Myometrial cell (primary cell): ENCODE measurements at places on chromosomes 7 and 10. TPM values are rescaled to one million over a fixed set of nuclear protein-coding genes. Genes with fewer than 3 reads are reported as not detected.

FLNC gene
- total RNA-seq, result 263 and 274 TPM in 2 replicates

CLRN3 gene
- not detected in 2 replicates for total RNA-seq

OR2A1 gene
- not detected in 2 replicates for total RNA-seq

OPN1SW gene
- not detected in 2 replicates for total RNA-seq

NUTM2A gene
- not detected in 2 replicates for total RNA-seq

ASB13 gene
- total RNA-seq, result 9.0 and 11.0 TPM in 2 replicates

IRF5 gene
- 0.18 TPM in 1 of 2 replicates, not detected in the other for total RNA-seq

ASNS gene
- 114 and 122 TPM in 2 replicates for total RNA-seq

PNLIPRP2 gene
- total RNA-seq, result not detected in 2 replicates

PKD1L1 gene
- total RNA-seq, result 0.18 TPM in 1 of 2 replicates, not detected in the other

SPDYE16 gene
- total RNA-seq, result not detected in 2 replicates

LIPN gene
- not detected in 2 replicates for total RNA-seq

CHAT gene
- not detected in 2 replicates for total RNA-seq

SLC13A1 gene
- total RNA-seq, result not detected in 2 replicates

ANKRD30A gene
- not detected in 2 replicates for total RNA-seq

TRPV5 gene
- not detected in 2 replicates for total RNA-seq

CNPY1 gene
- not detected in 2 replicates for total RNA-seq

ZYX gene
- 201 and 204 TPM in 2 replicates for total RNA-seq

C10orf105 gene
- total RNA-seq, result not detected in 2 replicates

SPDYE1 gene
- not detected in 2 replicates for total RNA-seq

IL15RA gene
- 11.9 and 15.6 TPM in 2 replicates for total RNA-seq

VWA2 gene
- not detected in 2 replicates for total RNA-seq

STK32C gene
- 4.6 and 9.0 TPM in 2 replicates for total RNA-seq

FZD8 gene
- 1.8 and 2.0 TPM in 2 replicates for total RNA-seq

AIFM2 gene
- 6.6 and 8.2 TPM in 2 replicates for total RNA-seq

CPA1 gene
- total RNA-seq, result not detected in 2 replicates

PON3 gene
- not detected in 2 replicates for total RNA-seq

CDHR3 gene
- 3.7 and 4.0 TPM in 2 replicates for total RNA-seq

ITIH5 gene
- not detected in 2 replicates for total RNA-seq

NRAP gene
- not detected in 2 replicates for total RNA-seq

GNAI1 gene
- total RNA-seq, result 35.7 and 37.7 TPM in 2 replicates

KLF14 gene
- total RNA-seq, result not detected in 2 replicates

CD36 gene
- 0.71 TPM in 1 of 2 replicates, not detected in the other for total RNA-seq

INA gene
- 1.2 and 1.7 TPM in 2 replicates for total RNA-seq
